ENCODE measurements at places on chromosomes 1 and 21.
A peak's percentile ranks its signal among the peaks of the same experiment; 100 is the strongest.

GRCh38 chr1:42420121-42420520 is 35.7 kb downstream of the ZMYND12 start:
- DNase-seq = no peak

GRCh38 chr1:39509360-39510009 is 18.0 kb downstream of the BMP8A start:
- peak; percentile 54 for DNase-seq

DNA sequence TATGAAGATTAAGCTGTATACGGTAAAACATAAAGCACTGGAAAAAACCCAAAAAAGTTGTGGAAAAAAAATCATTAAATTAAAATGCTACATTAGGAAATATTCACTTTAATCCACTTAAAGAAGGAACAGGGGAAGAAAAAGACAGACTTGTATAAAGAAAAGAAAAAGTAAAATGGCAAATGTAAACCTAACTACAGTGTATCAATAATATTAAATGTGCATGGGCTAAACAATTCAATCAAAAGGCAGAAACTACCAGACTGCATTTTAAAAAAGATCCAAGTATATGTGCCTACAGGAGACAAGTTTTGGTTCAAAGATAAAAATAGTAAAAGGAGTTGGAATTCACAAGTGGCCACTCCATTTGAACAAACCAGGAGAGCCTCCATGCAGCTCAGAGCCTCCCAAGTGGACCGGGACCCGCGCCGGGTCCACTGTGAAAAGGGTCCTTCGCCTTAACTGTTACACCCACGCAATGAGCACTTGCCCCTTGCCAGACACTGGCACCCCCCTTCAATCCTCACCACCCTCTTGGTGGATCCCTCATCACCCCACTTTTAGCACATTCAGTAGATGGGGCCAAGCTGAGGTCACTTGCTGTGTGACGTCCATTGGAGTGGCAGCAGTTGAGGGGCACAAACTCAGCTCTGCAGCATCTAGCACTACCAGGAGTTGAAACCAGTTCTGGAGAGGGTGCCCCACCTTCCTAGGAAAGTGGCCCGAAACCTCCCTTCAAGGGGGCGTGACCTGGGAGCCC is 898 bp downstream of the C1orf174 start:
- DNase-seq = peak; percentile 37

DNA sequence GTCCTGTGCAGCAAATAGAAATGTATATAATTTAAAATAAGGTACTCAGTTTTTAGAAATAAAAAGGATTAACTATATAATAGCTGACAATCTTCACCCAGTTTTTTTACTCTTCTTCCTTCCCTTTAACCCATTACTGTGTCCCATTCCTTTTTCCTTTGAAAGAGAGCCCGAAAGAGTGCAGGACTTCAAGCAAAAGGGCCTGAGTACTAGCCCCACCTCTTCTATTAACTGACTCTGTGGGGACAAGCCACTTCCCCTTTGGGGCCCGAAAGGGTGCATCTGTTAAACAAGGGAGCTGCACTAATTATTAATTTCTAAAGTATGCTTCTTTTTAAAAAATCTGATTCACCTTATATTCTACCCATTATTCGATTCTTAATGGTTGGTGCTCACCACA is 3.3 kb downstream of the USP24 start:
- no peak for DNase-seq

DNA sequence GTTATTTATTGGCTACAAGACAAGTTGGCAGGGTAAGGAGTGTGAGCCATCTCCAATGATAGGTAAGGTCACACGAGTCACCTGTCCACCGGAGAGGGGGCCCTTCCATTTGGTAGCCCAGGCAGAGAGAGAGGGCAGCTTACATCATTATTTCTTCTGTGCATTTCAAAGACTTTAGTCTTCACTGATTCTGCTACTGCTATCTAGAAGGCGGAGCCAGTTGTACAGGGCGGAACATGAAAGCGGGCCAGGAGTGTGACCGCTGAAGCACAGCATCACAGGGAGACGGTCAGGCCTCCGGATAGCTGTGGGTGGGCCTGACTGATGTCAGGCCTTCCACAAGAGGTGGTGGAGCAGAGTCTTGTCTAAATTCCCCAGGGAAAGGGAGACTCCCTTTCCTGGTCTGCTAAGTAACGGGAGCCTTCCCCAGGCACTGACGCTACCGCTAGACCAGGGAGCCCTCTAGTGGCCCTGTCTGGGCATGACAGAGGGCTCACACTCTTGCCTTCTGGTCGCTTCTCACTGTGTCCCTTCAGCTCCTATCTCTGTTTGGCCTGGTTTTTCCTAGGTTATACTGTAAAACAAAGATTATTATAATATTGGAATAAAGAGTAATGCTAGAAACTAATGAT is 36.7 kb downstream of the ZNF695 start:
- no peak for DNase-seq

DNA sequence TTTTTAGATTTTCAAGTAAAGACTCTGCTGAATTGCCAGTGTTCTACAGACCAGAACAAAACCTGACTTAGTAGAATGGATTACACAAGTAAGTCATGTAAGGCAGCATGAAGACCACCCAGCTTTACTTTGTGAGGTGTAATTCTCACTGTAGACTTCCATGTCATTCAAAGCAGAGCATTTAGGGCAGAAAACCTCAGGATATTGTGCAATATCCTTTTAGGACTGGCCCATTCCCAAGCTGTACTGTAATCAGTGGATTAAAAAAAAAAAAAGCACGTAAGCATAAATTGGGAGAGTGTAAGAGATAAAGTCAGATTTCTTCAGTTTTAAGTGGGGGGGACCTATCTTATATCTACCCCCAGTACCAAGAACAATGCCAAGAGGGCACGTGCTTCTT is 380.5 kb upstream of the PRMT6 start:
- no peak for DNase-seq

DNA sequence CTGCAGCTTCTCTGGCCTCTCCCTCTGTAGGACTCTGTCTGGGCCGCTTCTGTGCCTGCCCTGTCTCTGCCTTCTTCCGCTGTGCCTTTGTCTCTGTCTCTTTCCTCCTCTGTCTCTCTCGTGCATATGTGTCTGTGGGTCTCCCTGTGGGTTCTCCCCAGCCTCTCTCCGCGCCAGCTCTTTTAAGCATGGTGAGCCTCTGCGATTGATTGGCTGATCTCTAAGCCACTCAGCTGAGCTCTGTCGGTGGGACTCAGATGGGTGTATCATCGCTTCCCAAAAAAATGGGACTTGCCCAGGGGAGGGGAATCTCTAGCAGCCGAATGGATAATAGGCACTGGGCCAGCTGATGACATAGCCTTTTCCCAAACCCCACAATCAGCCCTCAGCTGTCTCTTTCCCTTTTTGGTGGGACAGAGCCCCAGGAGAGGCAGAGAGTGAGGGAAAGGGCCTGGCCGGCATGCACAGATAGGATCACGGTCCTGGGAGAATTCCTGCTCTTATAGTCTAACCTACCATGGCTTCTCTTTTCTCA is at the start of gene ADAMTS4:
Gene ADAMTS4, minus strand, starts transcription at position 158 of the 535 bp plus-strand sequence. CDS start 427 bp downstream, outside the sequence.
- DNase-seq = no peak

GRCh38 chr1:204478172-204478899 is 16.3 kb downstream of the PIK3C2B start:
- DNase-seq = no peak

DNA sequence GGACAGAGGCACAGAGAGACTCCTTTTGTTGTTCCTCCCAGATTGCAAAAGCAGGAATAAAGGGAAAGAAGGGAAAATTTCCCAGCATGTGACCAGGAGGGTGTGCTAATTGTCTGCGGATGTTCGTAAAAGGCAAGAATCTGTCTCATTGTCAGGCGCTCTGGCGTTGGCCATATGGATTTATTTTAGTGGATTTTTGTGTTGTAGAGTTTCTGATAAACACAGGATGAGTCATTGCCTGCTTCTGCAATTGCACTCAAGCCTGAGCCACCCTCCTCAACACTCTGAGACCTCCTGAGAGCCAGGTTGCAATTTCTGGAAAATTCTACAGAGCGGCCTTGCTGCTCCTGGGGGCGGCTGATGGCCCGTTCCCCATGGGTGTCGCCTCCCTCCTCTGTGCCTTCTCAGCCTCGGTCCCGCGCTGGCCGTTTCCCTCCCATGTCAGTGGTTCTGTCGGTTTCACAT is 227.7 kb downstream of the KAZN start:
- DNase-seq = no peak

- no peak for DNase-seq
These were observed 87.9 kb downstream of the ZZZ3 start for GRCh38 chr1:77594366-77595112.

- no peak for DNase-seq
These were observed 98.4 kb downstream of the DIRAS3 start for GRCh38 chr1:67952071-67952470.

- no peak for DNase-seq
These were observed 52.4 kb downstream of the SMYD3 start for GRCh38 chr1:246454655-246455054.

GRCh38 chr1:2489615-2490014 is 13.5 kb downstream of the PLCH2 start:
- DNase-seq = no peak

GRCh38 chr1:6440198-6441126 is 15.9 kb downstream of the ESPN start:
- DNase-seq = peak; percentile 74

DNA sequence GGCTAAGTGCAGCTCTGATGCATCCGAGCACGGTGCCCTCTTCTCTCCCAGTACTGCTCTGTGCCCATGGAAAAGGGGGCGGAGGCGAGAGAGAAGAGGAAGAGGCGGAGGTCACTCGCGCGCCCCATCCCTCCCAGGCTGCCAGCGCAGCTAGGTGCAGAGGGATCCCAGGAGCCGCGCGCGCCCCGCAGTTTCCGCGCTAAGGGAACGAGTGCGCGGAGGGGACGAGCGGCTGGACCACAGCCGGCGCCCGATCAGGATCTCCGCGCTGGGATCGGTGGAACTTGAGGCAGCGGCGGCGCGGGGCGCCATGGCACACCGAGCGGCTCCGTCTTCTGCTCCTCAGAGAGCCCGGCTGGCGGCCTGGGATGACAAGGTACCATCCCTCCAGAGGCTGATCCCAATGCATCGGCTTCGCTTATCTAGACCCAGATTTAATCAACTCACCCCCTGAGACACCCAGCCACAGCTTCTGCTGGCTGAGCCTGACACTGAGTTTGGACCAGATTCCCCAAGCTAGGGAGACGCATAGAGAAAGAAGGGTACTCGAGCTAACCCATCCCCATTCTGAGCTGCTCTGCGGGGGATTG is at the start of gene PTGFR:
Gene PTGFR, plus strand, starts transcription at position 114 of the 590 bp plus-strand sequence. CDS start 1,770 bp downstream, outside the sequence.
- no peak for DNase-seq

- DNase-seq = no peak
These were observed 238 bp upstream of the SCP2 start for GRCh38 chr1:52926864-52927211.

GRCh38 chr21:36628761-36629460 is 70.0 kb upstream of the SIM2 start:
- DNase-seq = no peak

DNA sequence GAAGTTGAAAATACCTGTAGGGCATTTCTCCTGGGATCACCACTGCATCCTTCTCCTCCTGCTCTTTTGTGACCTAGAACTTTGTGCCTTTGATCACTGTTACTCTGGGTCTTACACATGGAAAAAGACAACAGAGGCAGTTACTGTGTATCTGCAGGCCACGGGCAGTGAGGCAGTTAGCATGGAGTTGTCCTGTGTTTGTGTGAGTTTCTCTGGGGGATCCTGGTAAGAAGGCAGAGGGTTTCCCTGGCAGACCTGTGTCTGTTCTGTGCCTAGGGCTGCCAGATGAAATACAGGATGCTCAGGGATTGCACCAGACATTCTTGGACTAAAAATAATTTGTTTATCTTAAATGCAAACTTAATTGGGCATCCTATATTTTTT is 44.4 kb upstream of the SCCPDH start:
- DNase-seq = no peak

DNA sequence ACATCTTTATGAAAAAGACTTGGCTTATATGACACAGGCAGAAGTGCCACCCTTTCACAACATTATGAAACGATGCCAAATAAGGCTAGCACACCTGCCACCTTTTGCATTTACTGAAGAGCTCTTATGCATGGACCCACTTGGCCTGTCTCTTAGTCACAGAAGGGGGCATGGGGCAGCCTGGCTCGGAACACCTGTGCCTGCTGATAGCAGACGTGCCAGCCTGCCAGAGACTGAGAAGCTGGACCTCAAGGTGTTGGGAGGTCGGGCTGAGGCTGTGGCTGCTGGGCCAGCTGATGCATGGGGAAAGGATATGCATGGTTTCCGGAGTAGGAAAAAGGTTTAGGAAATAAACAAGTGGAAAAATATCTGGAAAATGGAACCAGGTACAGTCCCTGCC is 21.5 kb downstream of the RCAN1 start:
- no peak for DNase-seq

DNA sequence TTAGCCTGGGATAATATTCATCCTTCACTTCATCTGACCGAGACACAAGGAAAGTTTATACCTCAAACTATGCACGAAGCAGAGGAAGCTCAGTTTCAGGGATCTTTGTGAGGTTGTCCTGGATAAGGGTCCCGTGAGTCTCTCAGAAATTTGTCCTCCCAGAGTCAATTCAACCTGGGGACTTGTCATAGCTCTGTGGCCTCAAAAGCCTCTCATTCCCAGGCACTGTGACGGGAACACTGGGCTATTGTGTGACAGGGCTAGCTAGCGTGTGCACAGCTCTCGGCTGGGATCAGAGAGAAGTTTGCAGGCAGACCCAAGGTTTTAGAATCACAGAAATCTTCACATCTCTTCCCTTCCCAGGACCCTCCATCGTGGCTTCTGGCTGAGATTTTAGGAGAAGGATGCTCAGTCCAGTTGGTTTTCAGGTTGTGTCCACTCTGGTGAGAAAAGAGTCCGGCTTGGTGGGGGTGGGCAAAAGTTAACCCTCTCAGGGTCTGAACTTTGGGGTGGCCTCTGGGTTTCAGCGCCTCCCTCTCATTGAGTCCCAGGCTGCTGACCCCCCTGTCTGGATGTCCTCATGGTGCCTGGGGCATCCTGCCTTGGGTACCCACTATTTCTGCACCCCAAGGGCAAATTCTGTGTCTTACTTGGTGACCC is 20.4 kb upstream of the LBR start:
- DNase-seq = no peak

GRCh38 chr1:44437107-44437716 is 32.2 kb downstream of the RNF220 start:
- DNase-seq = peak; percentile 31

DNA sequence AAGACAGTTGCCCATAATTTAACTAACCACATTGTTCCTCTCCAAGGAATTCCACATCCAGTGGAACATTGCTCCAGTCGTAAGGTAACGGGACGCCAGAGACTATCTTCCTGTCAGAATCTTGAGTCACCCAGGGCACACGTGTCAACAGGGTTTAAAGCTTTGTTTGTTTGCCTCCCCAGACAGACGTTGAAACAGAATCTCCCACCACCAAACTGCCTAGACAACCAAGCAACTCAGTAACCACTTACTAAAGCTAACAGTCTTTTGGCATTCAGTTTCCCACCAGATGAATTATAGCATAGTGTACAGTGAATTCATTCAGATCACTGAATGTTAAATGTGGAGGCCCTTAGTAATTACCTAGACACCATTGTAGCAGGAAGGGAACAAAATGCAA is 439.5 kb downstream of the PLPP3 start:
- DNase-seq = no peak

DNA sequence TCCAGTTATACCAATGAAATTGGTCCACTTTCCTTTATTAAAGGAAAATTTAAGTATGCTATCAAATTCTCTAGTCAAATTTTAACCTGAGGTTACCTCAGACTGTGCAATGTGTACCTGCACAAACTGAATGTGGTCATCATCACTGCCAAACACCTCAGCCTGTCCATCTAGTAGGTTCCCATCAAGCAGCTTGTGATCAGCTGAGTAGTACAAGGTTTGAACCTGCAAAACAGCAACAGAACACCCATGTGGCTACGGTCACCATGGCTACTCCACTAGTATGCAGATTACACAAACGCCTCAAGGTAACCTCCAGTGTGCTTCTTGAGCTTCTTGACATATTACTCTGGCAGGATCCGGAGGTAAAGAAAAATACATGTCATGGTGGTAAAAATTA is 11.6 kb downstream of the IVNS1ABP start:
- DNase-seq = no peak
